ENCODE measurements at places on chromosomes 3 and 15.

DNA sequence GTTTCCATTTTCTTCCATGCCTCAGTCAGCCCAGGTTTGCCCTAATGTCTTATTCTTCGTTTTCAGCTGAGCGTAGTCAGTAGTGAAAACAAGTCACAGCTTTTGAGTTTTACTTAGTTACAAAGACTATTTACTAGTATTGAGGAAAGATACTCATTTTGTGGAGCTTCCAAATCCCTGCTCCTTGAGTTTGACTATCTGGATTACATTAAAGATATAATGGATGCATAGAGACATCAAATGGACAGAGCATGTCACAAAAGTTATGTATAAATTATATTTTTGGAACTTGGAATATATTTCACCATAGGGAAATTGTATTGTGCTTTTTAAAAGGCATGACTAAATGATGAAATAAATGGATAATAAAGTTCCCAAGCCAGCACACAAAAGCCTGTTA, 54.6 kb upstream of the AKAP13 start:
- no peak for DNase-seq

- DNase-seq = no peak
Observed at GRCh38 chr15:67164401-67164791, 90.1 kb downstream of the AAGAB start.

- no peak for DNase-seq
Observed at GRCh38 chr15:45543051-45543450, 20.5 kb upstream of the SLC30A4 start.

GRCh38 chr3:35624698-35625097, 14.6 kb upstream of the ARPP21 start:
- no peak for DNase-seq

DNA sequence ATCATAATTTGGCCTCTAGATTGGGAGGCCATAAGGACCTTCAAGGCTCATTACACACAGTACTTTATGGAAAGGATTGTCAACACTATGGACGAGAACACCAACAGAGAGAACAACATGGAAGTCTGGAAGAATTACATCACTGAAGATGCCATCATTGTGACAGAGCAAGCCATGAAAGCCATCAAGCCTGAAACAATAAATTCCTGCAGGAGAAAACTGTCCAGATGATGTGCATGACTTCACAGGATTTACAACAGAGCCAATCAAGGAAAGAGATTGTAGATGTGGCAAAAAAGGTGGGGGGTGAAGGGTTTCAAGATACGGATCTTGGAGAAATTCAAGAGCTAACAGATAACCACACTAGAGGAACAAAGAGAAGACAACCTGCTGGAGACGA, 15.9 kb downstream of the IL17RB start:
- DNase-seq = no peak

- no peak for DNase-seq
Observed at GRCh38 chr3:58013099-58013498, 4.9 kb downstream of the FLNB start.

GRCh38 chr3:140948460-140949249, 7.0 kb downstream of the SLC25A36 start:
- DNase-seq = no peak

- no peak for DNase-seq
Observed at GRCh38 chr3:146106986-146107385, 54.0 kb downstream of the PLOD2 start.

- no peak for DNase-seq
Observed at GRCh38 chr3:129520960-129521359, 7.5 kb upstream of the RHO start.

- no peak for DNase-seq
Observed at GRCh38 chr3:192986379-192986778, 68.7 kb upstream of the MB21D2 start.

- DNase-seq = no peak
Observed at GRCh38 chr3:50610992-50611463, 546 bp downstream of the CISH start.

DNA sequence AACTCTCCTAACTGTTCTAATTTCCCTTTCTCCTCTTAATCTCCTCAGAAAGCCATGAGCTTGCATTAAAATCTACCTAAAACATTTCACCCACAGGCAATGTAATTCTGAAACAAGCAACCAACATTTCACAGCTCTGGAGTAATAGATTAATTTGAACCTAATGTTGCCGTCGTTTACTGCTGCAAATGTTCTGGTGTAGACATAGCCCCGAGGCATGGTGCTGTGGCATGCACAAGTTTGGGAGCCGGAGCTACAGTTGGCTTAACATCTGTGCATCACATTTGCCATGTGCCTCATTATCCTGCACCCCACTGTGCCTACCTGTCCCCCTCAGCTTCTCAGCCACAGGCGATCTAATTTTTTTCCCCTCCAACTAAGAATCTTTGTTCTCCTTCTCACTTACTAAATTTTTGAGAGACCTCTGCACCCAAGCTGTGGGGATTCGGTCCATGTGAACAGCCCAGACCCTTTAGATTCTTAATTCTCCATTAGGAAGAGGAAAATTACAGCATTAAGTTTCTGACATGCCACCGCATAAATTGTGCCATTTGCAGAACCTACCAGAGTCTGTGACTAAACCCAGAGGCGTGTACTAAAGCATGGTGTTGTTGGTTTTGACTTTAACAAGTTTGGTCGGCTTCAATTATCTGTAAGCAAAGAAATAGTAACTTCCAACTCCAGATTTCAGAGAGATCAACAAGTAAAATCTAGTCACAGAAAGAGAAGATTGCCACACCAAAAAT, 419.2 kb downstream of the MECOM start:
- DNase-seq = no peak

DNA sequence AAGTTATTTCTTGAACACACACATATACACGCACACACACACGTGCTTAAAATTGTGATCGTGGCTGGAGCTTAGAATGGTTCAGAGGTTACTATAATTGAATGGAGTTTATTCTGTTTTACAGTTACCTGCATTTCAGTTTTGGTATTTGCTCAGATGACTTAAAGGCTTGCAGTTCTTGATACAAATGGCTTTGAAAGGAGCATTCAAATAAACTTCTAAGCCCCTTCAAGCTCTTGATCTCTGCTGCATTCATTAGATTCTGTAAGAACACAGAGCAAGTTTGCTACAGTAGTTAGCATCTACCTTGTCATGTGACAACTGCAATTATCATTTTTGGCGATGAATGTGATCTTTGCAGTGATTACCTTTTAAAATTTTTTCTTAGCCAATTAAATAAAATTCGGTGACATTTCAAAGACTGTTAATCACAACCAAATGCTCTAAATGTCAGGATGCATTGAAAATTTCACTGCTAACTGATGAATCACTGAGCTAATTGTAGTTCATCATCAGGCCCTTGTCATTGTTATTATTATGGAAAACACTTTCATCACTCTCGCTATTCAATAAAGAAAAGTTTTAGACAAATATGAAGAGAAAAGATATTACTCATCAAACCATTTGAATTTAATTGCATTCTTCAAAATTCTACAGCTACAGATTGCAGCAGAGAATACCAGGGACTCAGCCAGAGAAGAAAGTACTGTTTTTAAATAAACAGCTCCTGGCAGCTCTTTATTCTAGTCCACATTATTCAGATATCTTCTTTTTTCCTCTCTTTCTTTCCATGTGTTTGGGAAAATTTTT, 296.1 kb downstream of the LRTM1 start:
- DNase-seq = no peak

- no peak for DNase-seq
Observed at GRCh38 chr3:192675958-192676649, 51.2 kb downstream of the FGF12 start.

GRCh38 chr3:168398371-168399025, 302.8 kb upstream of the GOLIM4 start:
- no peak for DNase-seq

DNA sequence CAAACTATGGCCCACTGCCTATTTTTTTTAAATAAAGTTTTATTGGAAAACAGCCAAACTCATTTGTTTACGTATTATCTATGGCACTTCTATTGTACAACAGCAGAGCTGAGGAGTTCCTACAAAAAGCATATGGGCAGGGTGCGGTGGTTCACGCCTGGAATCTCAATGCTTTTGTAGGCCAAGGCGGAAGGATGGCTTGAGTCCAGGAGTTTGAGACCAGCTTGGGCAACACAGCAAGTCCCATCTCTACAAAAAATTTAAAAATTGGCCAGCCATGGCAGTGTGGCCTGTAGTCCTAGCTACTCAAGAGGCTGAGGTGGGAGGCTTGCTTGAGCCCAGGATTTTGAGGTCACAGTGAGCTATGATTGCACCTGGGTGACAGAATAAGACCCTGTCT, 142.3 kb downstream of the RORA start:
- no peak for DNase-seq

- no peak for DNase-seq
Observed at GRCh38 chr15:43552986-43553385, 35.6 kb downstream of the MAP1A start.

DNA sequence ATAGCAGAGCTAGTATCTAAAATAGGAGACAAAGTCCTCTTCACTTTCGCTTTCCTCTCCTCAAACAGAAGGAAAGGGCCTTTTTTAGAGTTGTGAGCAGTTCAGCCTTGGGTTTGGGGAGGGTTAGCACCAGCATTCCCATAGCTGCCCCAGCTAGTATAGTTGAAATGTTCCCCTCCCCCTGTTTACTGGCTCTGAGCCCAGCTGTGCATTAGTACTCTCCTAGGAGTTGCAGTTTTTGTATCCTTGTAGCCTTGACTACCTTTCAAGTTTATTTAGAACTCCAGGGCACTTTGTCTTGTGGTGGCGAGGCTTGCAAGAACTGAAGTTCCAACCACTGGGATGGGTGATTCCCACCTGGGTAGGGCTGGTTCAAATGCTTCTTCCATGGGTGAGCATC, 245.1 kb upstream of the NAALADL2 start:
- peak; percentile 13 for DNase-seq

DNA sequence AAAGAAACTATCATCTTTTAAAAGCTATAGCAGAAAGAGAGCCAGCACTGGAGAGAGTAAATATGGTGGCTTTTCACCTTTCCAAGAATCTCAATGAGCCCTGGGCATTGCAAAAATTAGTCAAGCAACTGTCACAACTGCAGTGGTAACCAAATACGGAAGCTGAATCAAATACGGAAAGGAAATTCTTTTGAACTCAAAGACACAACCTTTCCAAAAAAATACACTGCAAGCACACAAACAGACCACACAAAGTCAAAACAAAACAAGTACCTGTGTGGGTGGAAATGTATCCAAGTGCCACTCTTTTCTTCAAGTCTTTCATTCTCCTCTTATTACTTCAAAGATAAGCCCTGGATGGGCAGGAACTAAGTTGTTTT, 17.6 kb downstream of the VGLL4 start:
- no peak for DNase-seq

DNA sequence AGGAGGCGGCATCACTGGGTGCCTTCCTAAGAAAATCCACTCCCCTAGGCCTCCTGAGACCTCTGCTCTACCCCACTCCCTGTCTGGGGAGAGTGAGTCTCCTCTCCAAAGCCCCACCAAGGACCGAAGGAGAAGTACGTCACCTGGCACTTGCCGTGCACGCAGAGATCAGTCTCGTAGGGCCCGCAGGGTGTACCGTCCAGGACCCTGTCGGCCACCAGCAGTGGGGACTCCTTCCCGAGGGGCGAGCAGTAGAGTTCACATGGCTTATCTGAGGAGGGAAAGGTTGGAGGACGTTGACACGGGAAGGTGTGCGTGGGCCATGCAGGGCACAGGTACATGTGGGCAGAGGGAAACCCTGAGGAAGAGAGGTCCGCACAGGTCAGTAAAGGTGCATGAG, 232.9 kb downstream of the ADAMTS17 start:
- DNase-seq = no peak

DNA sequence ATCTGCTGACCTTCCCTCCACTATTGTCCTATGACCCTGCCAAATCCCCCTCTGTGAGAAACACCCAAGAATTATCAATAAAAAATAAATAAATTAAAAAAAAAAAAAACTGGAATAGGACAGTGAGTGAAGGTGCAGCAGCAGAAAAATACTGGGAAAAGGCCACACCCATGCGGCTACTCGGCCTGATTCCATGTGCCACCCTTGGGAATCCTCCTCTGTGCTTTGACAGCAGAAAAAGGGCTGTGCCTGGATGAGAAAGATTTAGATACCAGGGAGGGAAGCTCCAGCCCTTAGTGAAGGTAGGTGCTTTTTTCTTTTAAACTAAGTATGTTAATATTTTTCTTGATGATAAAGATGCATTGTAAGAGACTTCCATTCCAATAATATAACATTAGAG, 107.8 kb downstream of the CTNNB1 start:
- DNase-seq = no peak

Measured in fibroblast of the conjunctiva (primary cell).